Stimulated activated CD8-positive, alpha-beta memory T cell treated with anti-CD3 and anti-CD28 coated beads, Interleukin-4, amount 100 ng/mL, for 4 hours (primary cell): ENCODE measurements at places on chromosomes 1 and 21.

GRCh38 chr1:47738560-47739182 is 258.5 kb downstream of the TRABD2B start:
- no peak for DNase-seq

GRCh38 chr1:151994956-151995355 is 1.3 kb upstream of the S100A10 start:
- no peak for DNase-seq

DNA sequence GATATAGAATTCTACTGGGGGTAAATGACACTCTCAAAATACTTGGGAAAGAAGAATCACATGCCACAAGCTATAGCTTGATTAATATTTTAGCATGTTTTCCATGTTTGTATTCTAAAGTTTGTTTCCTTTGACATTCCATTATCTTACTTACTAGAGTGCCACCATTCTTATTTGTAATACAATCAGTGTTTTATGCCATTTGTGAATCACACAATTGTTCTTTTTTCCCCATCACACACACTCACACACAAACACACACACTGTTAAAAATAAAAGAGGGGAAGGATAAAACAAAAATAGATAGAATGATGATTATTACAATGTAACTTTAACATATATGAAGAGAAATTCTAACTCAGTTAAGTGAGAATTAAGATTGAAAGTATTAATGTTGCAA is 16.0 kb upstream of the TEKT2 start:
- DNase-seq, result no peak

GRCh38 chr1:31980835-31981455 is 32.7 kb upstream of the KHDRBS1 start:
- no peak for DNase-seq

DNA sequence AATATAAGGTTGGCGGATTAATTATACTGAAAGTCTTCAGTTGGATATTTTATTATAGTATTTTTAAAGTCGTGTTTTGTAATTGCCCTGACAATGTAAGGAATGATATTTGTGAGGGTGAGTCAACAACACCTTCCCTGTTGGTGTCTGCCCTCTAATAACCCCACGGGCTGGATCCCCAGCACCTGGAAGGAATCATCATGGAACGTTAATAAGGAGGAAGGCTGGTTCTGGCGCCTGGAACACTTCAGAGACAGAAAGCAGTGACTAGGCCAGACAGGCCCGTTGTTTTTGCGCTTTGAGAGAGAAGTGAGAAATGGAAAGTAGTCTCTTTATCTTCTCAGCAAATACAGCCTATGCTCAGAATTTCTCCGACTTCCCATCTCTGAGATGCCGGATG is 31.6 kb downstream of the TEX35 start:
- DNase-seq, result no peak

DNA sequence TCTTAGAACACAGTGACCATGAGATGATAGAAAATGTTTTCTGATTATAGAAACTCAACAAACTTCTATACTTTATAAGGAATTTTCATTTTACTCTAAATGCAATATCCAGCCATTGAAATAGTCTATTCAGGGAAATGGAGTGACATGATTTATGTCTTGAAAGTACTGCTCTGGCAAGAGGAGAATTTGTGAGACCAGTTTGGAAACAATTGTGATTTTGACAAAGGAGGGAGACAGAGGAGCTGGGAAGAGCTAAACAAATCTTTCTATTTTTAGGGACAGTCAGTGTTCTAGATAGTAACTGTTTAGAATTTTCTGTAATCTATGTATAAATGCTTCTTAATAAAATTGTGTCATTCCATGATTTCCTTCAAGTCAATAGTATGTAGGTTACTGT is 252.3 kb downstream of the FMN2 start:
- no peak for DNase-seq

DNA sequence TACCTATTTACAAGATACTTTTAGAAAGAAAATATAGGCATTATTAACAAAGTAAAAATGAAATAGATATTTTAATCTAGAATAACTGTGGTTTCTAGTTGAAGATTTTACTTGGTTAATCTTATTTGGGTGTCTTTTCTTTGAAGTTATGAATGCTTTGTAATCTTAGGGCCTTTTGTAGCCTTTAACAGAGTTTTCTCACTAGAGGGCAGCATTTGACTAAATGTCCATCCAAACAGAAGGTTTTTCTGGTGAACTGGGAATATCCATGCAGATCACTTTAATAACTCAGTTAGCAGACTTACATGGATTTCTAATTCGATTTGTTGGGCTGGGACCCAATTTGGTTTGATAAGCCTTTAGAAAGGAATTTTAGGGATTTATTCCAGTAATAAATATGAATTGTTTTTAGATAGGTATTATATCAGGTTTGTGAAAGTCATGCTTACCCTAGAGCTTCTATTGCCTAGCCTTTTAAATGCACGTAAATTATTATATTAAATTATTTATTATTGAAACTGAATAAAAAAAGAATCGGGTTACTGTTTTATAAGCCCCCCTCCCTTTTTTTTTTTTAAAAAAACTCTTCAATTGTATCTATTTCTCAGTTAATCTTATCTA is 119.7 kb downstream of the ZNF326 start:
- no peak for DNase-seq

- peak; percentile 82 for DNase-seq
These were observed at the start of gene IL20 for GRCh38 chr1:206864939-206865671. TSS of gene IL20 (plus strand) at chr1:206865623. CDS start at chr1:206865853, 230 bp downstream.

DNA sequence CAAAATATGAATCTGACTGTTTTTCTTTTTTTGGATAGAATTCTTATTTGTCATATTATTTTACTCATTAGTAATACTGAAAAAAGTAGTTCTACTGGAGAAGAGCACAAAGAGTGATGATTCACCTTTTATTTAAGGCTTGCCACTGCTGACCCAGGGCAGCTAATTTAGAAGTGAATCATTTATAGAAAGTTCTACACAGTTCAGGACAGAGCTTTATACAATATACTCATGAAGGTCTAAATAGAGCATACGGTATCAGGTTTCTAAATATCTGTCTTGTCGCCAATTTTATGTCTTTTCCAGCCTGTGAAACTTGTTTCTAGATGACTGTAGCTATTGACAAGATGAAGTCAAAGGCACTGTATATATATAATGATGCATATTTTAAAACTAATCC is 25.0 kb downstream of the GIPC2 start:
- no peak for DNase-seq

GRCh38 chr1:28258628-28259251 is 578 bp upstream of the SESN2 start:
- DNase-seq, result no peak

- DNase-seq, result no peak
These were observed 26.9 kb downstream of the INAVA start for GRCh38 chr1:200921571-200922110.

DNA sequence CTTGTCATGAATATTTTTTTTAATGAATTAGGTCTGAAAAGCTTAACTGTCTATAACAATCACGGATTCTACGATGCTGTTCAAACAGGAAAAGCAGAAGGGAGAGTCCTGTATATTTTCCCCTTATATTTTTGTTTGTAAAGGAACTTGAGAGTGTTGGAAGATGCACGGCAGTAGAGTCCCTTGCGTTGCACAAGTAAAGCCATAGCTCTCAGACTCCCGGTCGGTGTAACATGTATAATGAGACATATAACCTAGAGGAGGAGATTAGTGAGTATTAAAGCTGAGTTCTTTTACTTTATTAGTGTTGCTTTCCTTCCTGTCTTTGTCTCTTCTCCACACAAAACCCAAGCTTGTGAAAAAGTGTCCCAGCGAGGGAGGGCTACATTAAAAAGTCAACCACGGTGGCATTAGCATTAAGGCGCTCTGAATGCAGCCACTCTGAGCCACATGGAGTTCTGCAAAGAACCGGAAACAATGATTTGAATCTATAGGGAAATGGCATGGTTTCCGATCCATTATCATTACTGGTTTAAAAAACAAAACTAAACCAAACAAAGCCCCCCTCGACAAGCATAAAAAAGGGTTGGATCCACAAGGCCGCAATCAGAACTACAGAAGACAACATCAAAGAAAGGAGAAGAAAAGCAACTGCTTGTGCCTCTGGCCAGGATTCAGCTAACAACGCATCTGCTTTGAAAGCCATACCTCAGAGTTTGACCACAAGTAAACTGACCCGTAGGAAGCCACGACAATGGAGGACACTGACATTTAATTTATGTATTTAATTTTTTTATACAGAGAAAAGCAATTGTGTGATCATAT is 356.8 kb downstream of the LMO4 start:
- no peak for DNase-seq

DNA sequence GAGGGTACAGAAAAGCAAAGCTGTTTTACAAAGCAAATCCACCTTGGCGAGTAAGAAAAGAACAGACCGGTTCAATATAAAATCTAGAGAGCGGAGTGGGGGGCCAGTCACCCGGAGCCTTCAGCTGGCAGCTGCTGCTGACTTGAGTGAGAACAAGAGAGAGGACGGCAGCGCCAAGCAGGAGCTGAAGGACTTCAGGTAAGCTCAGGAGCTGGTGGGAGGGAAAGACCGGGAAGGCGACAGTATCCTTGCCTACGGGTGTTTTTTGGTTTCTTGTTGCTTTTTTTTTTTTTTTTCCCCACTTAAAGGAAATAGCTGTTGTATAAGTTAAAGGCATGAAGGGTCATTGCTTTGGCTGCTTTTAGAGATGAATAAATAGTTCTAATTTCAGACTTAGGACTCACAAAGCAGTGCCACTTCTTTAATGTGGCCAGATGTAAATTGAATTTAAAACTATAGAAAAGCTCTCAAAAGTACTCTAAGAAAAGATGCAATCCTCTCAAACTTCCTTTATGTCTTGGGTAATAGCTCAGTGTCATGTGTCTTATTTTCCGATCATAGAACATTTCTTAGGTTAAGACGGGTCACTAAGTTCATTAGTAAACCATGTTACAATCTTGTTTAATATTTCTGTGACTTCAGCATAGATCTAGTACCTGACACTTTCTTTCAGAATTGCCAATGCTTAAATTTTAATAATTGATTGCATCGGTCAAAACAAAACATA is 82.8 kb downstream of the PRDM2 start:
- DNase-seq, result no peak

- no peak for DNase-seq
These were observed 645.5 kb downstream of the ADGRL2 start for GRCh38 chr1:82446236-82446635.

GRCh38 chr1:226637147-226637935 is 88.8 kb downstream of the STUM start:
- DNase-seq, result no peak

GRCh38 chr1:210882414-210883221 is 251.3 kb downstream of the KCNH1 start:
- no peak for DNase-seq

GRCh38 chr1:218294546-218294945 is 9.5 kb downstream of the RRP15 start:
- DNase-seq, result no peak

- DNase-seq, result no peak
These were observed 41.8 kb downstream of the AGPAT3 start for GRCh38 chr21:43906585-43907370.

DNA sequence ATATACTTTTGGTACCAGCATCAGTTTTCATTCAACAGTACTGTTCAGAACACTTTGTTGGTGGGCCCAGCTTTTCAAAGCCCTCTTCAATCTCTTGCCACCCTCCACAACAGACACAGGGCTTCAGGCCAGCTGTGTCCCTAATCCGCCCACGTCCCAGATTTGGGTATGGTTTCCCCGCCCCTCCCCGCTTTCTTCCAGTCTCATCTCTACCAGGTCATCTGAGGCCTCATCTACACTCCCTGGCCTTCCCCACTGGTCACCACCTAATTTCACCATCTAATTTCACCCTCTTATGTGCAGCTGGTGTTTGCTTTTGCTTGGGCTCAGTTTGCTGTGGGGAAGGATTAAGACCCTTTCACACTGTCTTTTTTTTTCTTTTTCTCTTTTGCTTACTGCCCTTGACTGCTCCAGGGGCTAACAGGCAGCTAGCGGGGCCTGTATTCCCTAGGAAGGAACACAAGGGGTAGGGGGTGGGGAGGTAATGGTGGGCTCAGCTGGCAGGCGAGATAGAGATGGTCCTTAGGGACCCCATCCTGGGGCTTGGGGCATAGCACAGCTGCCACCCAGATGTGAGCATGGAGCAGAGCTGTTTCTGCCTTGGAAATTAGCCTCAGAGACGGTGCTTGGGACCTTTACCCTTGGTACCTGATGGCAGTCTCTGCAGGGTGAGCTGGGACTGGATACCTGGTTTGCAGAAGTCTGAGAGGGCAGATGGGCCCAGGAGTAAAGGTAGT is 3.8 kb upstream of the EPB41 start:
- no peak for DNase-seq

- DNase-seq, result no peak
These were observed 9.4 kb downstream of the SNAP47 start for GRCh38 chr1:227744668-227745067.

- DNase-seq, result no peak
These were observed 12.4 kb upstream of the TBX15 start for GRCh38 chr1:119000371-119001180.

GRCh38 chr1:113990530-113990929 is 11.3 kb downstream of the OLFML3 start:
- DNase-seq, result no peak

DNA sequence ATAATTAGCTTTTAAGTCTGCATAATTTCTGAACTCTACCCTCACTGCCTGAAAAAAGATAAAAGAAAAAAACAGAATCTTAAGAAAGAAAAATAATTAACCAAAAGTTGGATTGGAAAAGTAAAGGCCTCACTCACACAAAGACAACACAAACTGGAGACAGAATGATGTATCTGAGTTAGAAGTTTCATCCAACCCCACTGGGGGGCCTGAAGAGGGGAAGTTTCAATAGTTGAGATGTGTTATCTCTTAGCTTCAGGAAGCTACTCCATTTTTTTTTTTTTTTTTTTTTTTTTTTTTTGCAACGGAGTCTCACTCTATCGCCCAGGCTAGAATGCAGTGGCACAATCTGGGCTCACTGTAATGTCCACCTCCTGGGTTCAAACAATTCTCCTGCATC is 19.9 kb downstream of the SYDE2 start:
- DNase-seq, result no peak

DNA sequence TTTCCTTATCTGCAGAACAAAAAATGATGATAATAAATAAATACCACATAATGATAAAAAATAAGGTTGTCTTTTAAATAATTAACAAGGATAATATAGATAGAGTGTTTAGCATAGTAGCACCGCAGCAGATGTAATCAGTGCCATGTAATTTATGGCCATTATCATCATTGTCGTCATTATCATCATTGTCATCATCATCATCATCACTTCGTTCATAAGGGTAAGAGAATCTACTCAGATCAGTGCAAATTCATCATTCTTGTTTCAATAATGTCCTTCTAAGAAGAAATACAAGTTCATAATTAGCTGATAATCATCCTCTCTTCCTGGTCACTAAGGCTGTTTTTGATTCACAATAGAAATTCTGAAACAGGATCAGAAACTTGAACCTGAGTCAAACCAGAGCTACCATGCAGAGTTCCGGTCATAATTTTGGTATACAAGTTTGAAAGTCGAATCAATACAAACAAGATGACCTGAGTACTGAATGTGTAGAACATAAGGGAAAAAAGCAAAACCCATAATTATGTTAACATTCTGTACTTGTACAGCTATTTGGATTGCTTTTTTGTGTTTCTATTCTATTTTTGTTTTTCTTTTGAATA is 172.0 kb downstream of the LRRC40 start:
- DNase-seq, result no peak

- no peak for DNase-seq
These were observed 3.1 kb upstream of the MAD2L2 start for GRCh38 chr1:11684070-11684469.
